Hematopoietic multipotent progenitor cell treated with erythropoietin and hydrocortisone succinate and interleukin-3 and kit ligand, for 15 days (in vitro differentiated cells): ENCODE measurements at places on chromosomes 7 and 10.

GRCh38 chr7:66970310-66970709 lies 25.1 kb downstream of the SBDS start:
- no peak for DNase-seq

DNA sequence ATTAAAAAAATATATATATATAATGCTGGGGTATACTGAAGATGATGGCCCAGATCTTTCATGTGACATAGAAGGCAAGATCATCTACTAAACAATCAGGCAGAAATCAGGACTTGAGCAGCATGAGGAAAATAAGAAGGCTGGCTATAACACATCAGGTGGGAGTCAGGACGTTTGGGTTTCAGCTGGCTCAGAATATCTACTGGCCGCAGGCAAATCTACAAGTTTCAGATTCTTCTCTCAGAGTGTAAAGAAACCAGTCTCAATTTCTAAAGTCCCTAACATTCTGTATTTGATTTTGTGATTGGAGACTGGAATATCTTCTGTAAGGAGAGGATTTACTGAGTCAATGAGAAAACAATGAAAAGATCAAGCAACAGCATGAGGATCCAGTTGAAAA lies 37.7 kb upstream of the FAM3C start:
- DNase-seq, result no peak

GRCh38 chr7:143041346-143041745 lies 10.8 kb upstream of the OR6V1 start:
- no peak for DNase-seq

- no peak for DNase-seq
These were observed 42.4 kb downstream of the COL17A1 start for GRCh38 chr10:104043185-104043830.

DNA sequence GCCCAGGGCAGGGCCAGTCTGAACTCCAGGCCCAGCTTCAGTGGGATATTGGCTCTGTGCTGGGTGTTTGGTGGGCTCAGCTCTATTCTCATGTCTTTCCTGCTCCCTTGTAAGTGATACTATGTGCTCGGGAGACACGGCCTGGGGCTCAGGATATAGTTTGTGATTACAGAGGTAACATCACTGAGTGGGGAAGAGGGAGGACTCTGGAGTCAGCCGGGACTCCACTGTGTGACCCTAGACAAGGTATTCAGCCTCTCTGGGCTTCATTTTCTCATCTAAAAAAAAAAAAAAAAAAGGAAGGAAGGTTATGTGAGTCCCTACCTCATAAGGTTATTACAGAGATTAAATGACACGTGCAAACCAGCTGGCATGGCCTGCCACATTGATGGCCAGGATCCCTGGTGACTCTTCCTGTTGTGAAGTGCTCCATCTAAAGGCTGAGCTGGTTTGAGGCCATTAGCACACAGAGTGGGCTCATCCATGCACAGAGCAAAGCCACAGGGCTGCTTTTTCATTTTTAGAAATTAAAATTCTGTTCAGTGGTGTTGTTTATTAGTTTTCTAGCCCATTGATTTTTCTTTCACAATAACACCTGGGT lies 15.7 kb downstream of the SLC13A4 start:
- no peak for DNase-seq

DNA sequence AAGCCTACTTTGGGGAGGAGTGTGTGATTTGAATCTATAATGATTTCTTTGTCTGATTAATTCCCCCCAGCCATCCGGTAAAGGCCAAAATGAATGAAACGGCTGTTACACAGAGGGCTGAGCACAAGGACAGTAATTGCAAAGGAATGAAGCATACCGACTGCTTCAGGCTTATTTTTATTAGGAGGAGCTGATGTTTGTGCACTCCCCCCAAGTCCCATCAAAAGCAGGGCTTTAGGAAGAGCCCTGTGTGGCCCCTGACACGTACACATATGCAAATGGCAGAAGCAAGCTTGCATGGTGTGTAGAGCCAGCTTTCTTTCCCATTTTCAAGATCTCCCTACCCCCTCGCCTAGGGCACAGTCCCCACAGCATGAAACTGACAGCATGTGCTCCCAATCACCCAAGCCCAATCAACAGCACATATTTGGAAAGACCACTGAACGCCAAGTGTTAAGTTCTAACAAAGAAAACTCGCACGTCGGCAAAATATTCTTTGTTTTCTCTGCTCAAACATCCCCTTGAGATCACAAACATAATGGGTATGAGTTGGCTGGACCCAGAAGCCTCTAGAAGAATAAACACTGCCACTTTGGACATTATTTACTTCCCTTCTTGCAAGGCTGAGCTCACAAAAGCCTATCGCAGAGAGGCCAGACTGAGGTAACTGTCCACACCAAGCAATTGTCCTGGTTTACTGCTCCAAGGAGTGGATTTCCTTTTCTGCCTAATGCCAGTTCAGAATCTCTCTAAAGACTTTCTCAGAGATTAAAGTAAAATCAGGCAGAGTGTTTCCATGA lies 143.0 kb downstream of the CUBN start:
- DNase-seq, result no peak

GRCh38 chr10:33817605-33818004 lies 483.1 kb upstream of the NRP1 start:
- no peak for DNase-seq

DNA sequence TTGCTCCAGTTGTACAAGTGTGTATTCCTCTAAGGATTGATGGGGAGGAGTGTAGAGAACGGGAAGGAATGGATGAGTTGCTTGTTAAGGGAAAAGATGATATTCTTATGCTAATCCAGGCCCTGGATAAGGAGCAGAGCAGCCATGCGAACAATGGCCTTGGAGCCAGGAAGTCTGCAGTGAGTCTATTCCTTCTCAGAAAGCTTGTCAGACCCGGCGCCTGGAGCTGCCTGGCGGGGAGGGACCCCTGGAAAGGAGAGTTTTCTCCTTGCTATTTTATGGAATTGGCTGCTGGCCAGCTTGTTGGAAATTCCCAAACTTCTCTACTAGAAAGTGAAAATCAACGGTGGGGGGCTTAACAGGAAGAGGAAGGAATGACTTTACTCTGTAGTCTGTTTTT lies 89.1 kb downstream of the MMRN2 start:
- DNase-seq, result no peak

DNA sequence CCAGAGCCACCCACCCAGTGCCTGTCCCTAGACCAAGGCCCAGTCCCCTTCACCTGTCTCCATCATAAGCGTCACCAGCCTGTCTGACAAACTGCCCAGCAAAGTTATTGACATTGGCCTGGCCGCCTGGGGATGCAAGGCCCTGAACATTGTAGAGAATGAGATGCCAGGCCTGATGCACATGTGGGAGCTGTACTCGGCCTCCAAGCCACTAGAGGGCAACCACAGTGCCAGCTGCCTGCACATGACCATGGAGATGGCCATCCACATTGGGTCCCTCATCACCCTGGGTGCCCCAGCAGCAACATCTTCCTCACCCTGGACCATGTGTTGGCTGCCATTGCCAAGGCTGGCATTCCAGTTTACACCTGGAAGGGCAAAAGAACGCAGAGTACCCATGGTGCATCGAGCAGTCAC lies 63.7 kb upstream of the ANTXRL start:
- DNase-seq, result peak; percentile 11

DNA sequence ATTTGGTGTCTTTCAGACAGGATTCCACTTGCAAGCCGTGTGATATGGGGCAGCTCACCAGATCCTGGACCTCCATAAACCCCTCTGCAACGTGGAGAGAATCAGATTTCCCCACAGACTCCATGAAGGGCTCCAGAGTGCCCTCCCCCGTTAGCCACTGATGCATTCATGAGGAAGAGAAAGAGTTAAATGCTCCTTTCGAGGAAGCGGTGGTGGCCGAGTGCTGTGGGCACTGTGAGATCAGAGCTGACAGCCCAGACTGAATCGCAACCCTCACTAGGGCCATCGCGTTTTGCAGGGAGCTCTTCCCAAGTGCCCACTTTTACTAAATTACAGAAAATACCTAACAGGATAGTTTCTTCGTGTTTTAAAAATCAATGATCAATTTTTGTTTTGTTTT lies 226.3 kb upstream of the ZNF32 start:
- DNase-seq, result no peak

- DNase-seq, result no peak
These were observed 129.3 kb downstream of the NRF1 start for GRCh38 chr7:129740574-129741410.

- no peak for DNase-seq
These were observed 1102.3 kb downstream of the GRM8 start for GRCh38 chr7:126150278-126150958.

DNA sequence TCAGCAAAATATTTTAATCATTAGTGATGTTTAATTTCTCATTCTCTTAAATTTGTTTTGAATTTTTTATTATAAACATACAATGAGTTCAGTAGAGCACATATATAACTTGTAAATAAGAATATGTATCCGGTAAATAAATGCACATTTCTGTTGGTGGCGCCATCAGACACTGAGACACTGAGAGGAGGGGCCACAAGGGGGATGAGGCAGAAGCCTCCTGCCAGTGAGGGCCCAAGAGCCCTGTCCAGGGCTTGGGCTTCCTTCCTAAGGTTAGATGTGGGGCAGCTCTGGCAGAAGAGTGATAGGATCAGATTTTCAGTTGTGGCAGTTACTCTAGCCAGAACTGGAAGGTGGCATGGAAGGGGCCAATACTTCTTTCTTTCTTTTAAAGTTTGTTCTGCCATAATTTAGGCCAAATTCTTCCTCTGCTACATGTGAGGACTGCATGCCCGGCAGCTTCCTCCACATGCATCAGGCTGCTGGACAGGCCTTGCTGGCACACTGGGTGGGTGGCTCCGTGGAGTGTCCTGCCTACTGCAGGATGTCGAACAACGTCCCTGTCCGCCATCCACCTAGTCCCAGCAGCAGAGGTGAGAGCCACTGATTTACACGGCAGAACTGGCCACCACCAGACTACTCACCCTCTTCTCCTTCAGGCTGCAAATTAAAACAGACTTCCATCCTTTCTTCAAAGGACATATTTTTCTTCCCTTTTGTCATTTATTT lies 13.2 kb downstream of the PTPRN2 start:
- DNase-seq, result no peak

DNA sequence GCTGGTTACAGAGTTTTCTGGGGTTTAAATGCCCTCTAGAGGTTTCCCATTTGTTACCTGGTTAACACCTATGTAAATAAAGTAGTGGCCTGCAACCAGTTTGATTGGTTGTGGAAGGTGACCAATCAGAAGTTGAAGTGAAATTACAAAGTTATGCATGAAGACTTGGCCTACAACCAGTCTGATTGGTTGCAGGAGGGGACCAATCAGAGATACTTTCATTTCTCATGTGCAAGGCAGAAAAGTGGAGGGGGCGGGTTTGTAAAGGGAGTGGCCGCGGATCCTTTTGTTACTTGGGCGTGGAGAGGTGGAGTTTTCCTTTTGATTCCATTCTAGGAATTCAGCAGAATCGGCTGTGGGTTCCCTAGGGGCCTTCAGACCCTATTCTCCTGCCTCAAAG lies 80.8 kb downstream of the SEC23IP start:
- DNase-seq, result no peak

GRCh38 chr7:55903985-55904759 lies 16.9 kb downstream of the ZNF713 start:
- DNase-seq, result no peak

DNA sequence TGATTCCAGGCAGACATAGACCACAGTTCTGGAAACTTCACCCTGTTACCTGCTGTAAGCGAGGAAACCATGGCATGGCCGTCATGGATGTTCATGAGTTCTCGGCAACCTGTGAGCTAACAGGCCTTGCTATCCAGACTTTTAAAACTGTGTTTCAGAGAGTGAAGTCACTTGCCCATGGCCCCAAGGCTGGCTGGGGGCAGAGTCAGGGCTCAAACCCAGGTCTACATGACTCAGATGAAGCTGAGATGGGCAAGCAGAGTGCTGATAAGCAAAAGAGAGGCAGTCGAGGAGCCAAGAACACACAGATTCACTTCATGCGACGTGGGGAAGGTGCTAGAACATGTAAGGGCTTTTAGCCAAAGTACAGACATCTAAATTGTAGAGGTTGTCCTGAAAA lies 31.5 kb downstream of the C10orf53 start:
- no peak for DNase-seq

GRCh38 chr10:15321431-15322341 lies 49.4 kb downstream of the FAM171A1 start:
- no peak for DNase-seq

DNA sequence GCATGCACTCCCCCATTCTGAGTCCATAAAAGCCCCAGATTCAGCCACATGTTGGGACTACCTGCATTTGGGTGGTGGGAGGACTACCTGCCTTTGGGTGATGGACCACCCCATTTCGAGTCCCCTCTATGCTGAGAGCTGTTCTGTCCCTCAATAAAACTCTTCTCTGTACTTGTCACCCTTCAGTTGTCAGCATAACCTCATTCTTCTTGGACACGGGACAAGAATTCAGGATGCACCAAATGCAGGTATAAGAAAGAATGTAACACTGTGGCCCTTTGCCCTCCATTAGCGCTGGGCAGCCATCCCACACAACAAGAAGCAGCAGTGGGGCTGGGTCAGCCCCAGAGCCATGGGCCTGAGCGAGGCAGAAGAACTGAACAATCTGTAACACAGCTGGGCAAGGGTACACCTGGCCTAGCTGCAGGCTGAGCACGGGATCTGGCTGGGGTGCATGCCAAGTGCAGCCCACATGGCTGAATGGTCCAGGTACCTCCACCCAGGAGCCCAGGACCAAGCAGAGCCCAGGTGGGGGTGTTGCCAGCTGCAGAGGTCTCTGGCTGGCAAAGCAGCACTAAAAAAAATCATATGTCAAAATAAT lies 1344.3 kb upstream of the LRRTM3 start:
- DNase-seq, result no peak

- DNase-seq, result no peak
These were observed 115.3 kb upstream of the MYO3A start for GRCh38 chr10:25818751-25819150.

- peak; percentile 33 for DNase-seq
These were observed 110.4 kb downstream of the TCF7L2 start for GRCh38 chr10:113060201-113061053.

DNA sequence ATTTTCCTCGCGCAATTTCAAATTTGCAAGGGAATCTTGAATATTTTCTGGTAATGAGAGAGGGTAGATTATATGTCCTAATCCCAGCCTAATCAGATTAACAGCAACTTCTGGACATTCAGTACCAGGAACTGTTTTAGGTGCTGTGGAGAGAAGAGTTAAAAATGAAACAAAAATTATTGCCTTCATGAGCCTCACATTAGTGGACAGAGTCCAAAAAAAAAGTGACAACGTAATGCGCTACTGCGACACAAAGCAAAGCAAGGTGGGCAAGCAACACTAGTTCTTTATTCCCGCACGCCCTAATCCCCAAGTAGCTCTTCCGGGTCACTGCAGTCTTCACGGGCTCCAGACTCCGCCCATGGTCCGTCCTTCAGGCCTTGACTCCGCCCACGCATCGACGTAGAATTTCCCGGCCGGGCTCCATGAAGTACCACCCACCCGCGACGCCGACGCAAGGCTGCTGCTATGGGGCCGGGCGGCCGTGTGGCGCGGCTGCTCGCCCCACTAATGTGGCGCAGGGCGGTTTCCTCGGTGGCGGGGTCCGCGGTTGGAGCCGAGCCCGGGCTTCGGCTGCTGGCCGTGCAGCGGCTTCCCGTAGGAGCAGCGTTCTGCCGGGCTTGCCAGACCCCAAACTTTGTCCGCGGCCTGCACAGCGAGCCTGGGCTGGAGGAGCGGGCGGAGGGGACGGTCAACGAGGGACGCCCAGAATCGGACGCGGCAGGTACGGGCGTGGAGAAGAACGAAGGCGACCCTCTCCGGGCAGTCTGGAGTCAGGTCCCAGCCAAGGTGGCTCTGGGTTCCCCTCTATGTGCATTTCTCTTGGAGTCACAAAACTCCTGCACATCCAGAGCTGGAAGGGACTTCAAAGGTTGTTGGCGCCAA lies at the start of gene MALSU1:
MALSU1 (plus strand) TSS at position 455 of the 885 bp plus-strand sequence; CDS start at position 469, 14 bp downstream.
- peak; percentile 98 for DNase-seq

- no peak for DNase-seq
These were observed 5.8 kb downstream of the ZNF212 start for GRCh38 chr7:149245244-149245643.
